ENCODE measurements at places on chromosomes 7 and 10.

DNA sequence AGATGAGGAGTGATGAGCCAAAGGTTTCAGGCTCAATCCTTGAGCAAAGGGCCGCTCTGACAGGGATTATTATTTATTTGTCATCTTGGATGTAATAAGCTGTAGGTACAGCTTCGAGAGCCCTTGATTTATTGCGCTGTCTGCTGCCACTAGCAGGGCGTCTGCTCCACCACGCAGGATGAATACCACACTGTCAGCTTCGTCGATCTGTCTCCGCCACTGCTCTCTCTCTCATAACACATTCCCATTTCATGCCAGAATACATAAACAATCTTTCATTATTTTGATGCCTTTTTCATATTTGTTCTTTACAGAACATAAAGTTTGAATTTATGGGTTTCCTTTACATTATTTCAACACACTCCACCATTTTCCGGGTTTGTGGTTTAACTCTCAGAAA lies 276.6 kb downstream of the LRMDA start:
- no peak for DNase-seq

DNA sequence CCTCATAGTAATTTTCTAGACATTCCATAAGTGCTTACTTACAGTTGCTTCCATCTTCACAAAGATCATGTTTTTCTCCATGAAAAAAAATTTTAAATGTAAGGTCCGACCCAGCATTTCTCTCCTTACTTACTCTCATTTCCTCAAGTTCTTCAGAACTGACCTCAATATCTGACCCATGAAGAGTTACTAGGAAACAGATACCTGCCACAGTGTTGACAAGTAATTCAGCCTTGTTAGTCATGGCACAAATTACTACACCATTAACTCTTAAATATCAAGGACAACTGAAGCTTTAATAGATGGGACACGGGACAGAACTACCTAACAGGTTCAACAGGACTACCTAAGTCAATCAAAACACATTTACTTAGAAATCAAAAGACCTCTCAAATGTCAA lies 316.2 kb downstream of the POM121L12 start:
- DNase-seq: no peak

DNA sequence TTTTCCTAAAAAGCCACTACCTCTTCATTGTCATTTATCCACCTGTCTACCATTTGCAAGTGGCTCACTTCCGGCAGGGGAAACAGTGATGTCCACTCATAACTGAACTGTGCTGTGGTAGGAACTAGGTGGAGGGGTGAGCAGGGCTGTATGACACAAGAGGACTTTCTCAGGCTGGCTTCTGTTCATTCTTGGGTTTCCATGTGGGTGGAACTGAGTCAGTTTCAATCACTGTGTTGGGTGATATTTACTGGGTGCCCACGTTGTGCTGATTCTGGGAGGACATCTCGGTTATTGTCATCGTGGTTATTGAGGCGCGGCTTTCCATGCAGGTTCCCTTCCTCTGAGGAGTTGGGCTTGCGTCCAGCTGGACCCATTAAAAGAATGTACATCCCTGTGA lies 38.8 kb downstream of the RAMP3 start:
- no peak for DNase-seq

DNA sequence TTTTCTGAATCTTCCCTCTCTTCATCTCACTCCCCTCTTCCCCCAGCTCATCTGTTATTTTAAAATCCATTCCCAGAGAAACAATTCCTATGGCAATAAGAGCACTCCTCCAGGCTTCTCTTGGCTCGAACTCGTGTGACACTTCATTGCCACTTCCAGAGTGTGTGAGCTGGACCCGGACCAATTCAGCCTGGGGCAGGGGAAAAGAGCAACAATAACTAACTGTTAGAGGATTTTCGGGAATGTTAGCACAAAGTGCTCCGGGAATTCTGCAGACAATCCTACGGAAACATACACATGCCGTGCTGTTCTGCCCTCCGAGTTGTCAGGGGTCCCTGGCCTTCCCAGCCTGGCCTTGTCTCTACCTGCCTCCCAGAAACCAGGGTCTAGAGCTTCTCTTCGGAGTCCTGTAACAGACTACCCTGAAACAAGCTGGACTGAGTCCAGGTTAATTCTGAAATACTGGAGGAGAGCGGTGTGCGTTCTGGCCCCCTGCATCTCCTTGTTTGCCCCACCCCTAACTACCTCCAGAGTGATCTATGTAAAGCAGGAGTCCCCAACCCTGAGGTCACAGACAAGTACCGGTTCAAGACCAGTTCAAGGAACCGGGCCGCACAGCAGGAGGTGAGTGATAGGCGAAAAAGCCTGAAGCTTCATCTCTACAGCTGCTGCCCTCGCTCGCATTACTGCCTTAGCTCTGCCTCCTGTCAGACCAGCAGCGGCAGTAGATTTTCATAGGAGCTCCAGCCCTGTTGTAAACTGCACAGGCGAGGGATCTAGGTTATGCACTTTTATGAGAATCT lies 11.3 kb downstream of the COL26A1 start:
- DNase-seq: no peak

GRCh38 chr10:21764466-21765189 lies 230.6 kb downstream of the MLLT10 start:
- no peak for DNase-seq

GRCh38 chr10:78852466-78853240 lies 216.1 kb upstream of the ZMIZ1 start:
- DNase-seq: no peak

GRCh38 chr7:128098629-128099028 lies 67.4 kb upstream of the LRRC4 start:
- no peak for DNase-seq

- DNase-seq: no peak
Observed at GRCh38 chr7:44327981-44328380, 2.6 kb upstream of the CAMK2B start.

All from AG04450 (cell line).